ENCODE measurements at places on chromosomes 4 and X. TPM values are rescaled to one million over a fixed set of nuclear protein-coding genes. Genes with fewer than 3 reads are reported as not detected.

Gene MND1
- 1.4 TPM for total RNA-seq

Gene KLHL13
- total RNA-seq, result 21.2 TPM

Gene SCRG1
- not detected for total RNA-seq

Gene SYP
- 1.5 TPM for total RNA-seq

Gene SHROOM2
- 18.1 TPM for total RNA-seq

Gene TLR7
- not detected for total RNA-seq

Gene RNF175
- total RNA-seq, result 1.5 TPM

Gene SETD7
- 19.6 TPM for total RNA-seq

Gene RNF150
- 11.8 TPM for total RNA-seq

Gene INTS12
- 11.6 TPM for total RNA-seq

Gene STOX2
- 4.8 TPM for total RNA-seq

Gene FUNDC1
- 8.9 TPM for total RNA-seq

Gene IL2RG
- total RNA-seq, result not detected

Gene CT45A1
- not detected for total RNA-seq

Gene ADGRG2
- total RNA-seq, result 16.5 TPM

Measured in mesangial cell (primary cell).